EH (cell line): ENCODE measurements at places on chromosomes 12 and 14.

- DNase-seq: peak; percentile 96
These were observed at the start of gene LTBR for GRCh38 chr12:6383572-6384498. Gene LTBR (plus strand): TSS chr12:6384162. CDS start chr12:6384359, 197 bp downstream.

DNA sequence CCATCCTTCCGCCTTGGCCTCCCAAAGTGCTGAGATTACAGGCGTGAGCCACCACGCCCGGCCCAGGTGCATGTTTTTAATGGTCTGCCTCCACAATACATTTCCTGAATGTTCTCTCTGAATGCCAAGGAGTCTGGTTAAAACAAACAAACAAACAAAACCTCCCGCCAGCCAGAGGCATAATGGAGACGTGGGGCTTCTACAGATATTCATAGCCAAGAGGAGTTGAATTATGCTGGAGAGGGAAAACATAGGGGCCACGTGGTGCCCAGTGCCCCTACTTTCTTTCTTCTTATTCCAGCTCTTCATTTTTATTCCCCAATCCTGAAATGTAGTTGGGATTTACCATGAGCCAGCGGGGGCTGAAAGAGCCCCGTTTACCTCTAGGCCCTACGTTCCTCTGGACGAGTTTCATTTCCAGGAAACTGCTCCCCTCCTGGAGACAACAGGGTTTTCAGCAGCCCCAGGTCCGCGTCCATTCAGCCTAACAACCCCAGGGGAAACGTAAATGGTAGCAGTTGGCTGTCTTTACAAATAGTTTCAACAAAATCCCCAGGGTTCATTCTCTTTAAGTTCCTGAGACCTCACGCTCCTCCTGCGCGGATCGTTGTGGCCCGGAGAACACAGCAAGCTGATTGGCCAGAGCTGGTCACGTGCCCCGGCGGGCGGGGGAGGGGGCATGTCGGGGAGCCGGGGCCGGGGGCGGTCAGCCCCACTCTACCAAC lies 108.5 kb upstream of the ESRRB start:
- peak; percentile 52 for DNase-seq

GRCh38 chr12:111894556-111894955 lies 52.5 kb downstream of the MAPKAPK5 start:
- no peak for DNase-seq

GRCh38 chr12:20985399-20985798 lies 145.6 kb upstream of the SLCO1B1 start:
- no peak for DNase-seq

GRCh38 chr12:32876004-32876403 lies 20.6 kb downstream of the PKP2 start:
- DNase-seq: no peak

DNA sequence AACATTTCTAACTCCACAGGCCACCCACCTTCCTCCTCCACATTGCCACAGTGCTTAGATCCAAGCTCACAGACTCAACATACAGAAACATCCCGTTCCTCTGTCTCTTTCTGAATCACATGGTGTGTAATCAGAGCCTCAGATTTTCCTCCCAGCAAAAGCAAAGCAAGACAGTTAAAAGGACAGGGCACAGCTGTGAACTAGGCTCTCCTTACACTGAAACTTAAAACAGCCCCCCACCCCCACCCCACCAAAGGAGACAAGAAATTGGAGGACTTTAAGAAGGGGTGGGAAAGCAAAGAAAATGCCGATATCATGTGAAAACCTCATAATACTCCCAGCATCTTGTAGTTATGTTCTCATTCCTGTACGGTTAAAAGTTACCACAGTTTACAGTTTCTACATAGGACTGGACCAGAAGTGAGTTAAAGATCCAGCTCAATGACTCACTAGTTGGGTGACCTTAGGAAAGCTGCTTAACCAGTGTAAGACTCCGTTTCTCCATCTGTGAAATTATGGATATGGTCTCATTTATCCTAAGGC lies 4.8 kb downstream of the YBX3 start:
- DNase-seq: peak; percentile 76

GRCh38 chr12:77845831-77846230 lies 15.1 kb downstream of the NAV3 start:
- peak; percentile 62 for DNase-seq

- peak; percentile 60 for DNase-seq
These were observed 9.3 kb downstream of the KRAS start for GRCh38 chr12:25241167-25242020.

- DNase-seq: peak; percentile 12
These were observed 28.5 kb downstream of the SLC8B1 start for GRCh38 chr12:113306382-113306781.

GRCh38 chr12:1949771-1950470 lies 31.5 kb upstream of the CACNA2D4 start:
- peak; percentile 9 for DNase-seq

DNA sequence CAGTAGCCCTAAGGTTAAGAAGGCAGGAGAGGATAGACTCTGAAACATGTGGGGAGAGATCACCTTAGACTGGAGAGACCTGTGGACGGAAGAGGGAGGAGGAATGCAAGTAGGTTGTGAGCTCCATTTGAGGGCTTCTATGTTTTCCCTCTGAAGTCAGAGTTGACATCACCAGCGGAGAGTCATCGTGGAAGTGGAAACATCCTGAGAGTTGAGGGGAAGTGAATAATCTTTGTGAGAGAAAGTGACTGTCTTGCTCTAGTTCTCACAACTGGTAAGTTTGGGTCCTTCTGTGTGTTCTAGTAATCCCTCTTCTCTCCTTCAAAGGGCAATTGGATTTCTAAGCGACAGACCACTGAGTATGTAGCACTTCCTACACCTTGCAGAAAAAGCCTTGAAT lies 103.6 kb upstream of the CCND2 start:
- DNase-seq: no peak

DNA sequence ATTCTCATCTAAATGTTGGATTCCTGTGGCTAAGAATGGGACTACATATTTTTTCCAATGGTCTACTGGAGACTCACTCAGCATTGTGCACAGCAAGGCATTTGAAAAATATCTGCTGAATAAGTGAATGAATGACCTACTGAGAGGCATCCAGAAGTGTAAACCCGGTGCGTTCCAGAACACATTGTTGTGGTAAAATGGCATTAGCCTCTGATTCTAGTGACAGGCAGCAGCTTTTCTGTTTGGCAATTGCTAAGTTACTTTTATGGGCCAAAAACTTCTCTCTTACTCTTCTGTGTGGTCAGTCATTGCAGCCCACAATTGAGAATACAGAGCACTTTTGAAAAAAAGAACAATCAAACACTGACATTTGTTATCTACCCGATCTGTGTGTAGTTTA lies 36.5 kb downstream of the WIF1 start:
- no peak for DNase-seq

GRCh38 chr12:100401660-100402059 lies 44.8 kb downstream of the SLC17A8 start:
- DNase-seq: peak; percentile 55

DNA sequence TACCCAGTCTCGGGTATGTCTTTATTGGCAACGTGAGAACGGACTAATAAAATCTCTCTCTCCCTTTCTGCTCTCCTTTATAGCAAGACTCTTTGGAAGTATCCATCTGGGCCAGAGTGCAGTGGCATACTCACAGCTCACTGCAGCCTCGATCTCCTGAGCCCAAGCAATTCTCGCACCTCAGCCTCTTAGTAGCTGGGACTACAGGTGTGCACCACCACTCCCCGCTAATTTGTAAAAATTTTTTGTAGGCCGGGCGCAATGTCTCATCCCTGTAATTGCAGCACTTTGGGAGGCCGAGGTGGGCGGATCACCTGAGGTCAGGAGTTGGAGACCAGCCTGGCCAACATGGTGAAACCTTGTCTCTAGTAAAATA lies 33.2 kb upstream of the PPP2R5C start:
- DNase-seq: no peak

DNA sequence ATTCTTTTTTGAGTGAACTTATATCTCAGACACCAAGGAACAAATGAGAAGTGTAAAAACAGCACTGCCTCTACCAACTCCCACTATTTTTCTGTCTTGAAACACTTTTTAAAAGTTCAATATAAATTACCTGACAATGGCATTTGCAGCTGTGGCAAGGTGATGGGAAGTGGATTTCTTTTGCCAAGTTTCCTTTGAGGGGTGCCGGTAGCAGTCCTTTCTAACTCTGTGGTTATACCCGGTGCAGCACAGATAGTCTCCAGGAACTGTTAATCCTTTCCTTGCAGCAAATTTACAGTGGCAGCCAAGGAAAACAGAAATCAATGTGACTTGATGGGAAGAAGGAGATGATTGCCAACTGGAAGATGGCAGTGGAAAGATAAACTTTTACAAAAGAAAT lies 243.7 kb downstream of the BCAT1 start:
- no peak for DNase-seq

DNA sequence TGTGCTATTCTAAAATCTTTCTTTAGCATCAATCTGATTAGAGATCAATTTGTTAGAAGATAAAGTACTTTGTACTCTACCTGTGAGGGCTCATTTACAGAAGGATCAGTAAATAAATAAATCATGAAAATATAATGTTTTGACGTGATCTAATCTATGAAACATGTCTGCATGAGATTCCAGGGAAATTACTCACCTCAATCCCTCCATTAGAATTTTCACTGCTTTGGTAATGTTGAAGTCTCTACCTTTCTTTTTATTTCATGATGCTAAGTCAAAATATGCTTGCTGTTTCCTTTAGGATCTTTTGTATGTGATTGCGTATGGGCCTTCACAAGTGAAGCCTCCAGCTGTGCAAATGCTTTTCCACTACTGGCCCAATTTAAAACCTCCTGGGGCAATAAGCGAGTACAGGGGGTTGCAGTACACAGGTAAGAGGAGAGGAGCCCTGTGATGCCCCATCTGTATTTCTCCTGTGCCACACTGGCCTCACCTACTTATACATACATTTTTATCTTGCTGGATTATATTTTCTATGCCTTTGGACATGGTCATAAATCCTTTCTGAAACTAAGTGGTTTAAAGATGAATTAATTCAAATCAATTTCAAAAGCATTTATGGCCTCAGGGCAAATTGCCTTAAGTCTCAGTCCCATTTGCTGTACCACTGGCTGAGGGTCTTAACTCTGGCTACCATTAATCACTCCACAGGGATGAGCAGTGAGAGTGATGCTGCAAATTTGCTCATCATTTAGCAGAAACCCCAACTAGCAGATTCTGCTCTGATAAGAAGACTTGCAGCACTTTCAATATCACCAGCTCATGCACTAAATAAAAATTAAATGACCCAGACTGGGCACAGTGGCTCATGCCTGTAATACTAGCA lies 66.4 kb downstream of the UNC79 start:
- no peak for DNase-seq

DNA sequence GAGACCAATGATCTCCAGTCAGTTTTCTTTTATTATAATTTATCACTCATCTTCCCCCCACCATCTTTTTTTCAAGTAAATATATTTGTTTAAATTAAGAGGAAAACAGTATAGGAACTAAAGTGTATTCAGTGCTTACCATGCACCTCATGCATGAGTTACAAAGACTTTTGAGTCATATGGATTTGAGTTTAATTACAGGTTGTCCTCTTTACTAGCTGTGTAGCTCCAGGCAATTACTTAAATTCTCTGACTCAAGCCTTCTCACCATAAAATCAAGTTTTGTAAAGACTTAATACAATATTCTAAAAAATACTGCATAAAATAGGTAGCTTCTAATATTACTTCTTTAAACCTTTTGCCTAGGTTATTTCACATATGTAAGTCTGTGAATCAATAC lies 251.3 kb downstream of the SLC16A7 start:
- DNase-seq: no peak

GRCh38 chr12:66863276-66863675 lies 184.4 kb upstream of the GRIP1 start:
- DNase-seq: no peak

DNA sequence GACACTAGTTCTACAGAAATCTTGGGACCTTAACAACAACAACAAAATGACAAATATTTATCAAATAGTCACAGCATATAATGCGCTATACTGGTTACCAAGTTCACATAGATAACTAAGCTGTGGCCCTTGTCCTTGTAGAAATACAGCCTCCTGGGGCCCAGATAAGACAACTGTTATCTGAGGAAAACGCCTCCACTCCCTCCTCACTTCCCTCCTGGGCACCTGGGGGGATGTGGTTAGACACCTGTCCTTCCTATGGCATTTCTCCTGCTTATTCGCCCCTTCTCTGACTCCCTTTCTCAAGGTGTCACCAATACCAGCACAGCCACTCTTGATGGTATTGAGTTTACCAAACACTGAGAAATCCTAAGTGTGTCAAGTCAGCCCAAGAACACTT lies 419.4 kb downstream of the RAD51B start:
- no peak for DNase-seq

GRCh38 chr14:106831322-106831720 lies 1304.9 kb downstream of the TMEM121 start:
- no peak for DNase-seq

DNA sequence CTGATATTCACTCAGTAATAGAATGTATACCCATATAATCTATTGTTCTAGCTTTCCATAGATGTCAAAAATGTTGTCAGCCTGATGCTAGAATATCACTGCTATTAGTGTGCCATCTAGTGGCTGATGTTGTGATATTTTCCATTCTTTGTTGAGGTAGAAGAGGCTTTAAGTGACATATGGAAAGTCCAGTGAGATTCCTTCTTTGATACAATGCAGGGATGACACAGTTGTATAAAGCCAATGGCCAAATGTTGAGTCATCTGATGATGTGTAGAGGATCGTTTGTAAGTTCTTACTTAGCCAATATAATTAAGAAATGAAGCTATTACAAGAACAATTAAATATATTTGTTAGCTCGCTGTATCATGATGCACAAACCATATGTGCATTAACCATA lies 58.1 kb upstream of the PCED1B start:
- DNase-seq: peak; percentile 90

DNA sequence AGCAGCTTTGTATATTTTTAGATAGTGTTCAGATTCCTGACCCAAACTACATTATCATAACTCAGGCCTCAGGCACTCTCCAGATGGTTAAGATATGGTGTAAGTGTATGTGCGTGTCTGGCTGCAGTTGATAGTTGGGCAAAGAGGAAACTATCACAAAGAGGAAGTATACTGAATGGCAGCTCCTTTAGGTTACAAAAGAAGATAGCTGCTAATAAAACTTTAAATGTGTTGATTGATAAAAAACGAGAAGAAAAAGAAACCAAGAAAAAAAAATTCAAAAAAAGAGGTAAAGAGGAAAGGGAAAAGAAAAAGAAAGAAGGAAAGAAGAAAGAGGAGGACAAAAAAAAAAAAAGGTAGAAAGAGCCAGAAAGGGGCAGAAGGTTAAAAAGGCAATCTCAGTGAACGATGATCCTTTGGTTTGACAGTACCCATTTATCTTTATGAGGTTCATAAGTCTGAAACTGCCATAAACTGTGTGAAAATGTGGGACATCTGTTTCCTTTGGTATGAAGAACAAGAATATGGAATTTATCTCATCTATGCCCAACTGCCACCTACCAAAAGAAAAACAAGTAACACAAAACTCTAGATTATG lies 42.2 kb downstream of the TAOK3 start:
- peak; percentile 90 for DNase-seq

- no peak for DNase-seq
These were observed 27.3 kb downstream of the PXN start for GRCh38 chr12:120238217-120238616.

- no peak for DNase-seq
These were observed 85.5 kb downstream of the ADGRD1 start for GRCh38 chr12:131038961-131039950.

GRCh38 chr12:129467289-129467688 lies 436.5 kb downstream of the TMEM132D start:
- no peak for DNase-seq

GRCh38 chr14:102027951-102028350 lies 58.9 kb downstream of the HSP90AA1 start:
- DNase-seq: no peak

GRCh38 chr12:123085066-123085465 lies 65.8 kb downstream of the PITPNM2 start:
- no peak for DNase-seq
